ENCODE measurements at places on chromosomes 6 and 20.
A peak's percentile ranks its signal among the peaks of the same experiment; 100 is the strongest.

DNA sequence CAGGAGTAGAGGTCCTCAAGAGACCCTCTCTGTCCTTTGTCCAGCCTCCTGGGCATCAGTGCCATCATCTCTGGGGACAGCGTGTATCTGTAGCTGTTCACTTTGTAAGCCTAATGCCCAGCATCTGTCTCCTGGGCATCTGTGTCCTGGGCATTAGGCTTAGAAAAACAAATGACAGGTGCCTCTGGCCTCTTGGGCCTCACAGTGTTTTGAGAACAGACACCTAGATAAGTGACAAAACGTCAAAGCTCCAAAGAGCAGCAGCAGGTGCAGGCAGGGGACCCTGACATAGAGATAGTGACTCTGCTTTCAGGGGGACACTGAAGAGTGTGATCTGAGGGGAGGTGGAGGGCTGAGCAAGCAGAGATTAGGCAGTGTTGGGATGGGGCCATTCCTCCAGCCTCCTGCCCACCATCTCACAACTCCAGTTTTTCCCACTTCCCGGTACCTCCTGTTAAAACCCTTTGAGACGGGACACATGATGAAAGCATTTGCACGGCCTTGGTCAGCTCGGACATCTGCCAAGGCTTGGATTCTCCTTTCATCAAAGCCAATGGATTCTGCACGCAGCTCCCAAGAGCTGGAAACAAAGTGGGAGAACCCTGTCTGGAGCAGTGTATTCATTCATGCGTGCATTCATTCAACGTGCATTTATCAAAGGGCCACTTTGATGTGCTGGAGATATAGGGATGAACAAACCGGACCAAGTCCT lies 55.5 kb upstream of the CD93 start:
- no peak for DNase-seq

- no peak for DNase-seq
Measured at GRCh38 chr20:43959079-43959919, 44.6 kb downstream of the TOX2 start.

GRCh38 chr6:32045811-32046449 lies 7.7 kb downstream of the CYP21A2 start:
- DNase-seq = no peak

DNA sequence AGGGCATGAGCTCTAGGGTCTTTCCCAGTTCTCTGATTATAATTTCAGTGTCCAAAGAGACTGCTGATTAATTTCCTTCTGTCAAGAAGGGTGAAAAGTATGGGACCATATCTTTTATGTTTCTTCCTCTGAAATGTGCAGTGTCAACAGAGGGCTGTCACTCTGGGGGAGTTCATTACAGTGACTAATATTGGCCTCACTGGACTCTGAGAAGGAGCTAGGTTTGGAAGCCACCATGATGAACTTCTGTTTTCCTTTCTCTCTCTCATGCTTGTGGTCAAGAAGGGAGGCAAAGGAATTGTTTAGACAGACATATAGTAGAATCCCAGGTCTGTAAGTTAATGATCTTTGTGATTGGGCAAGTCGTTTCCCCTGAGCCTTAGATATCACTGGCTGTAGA lies 41.8 kb upstream of the BMP6 start:
- DNase-seq = no peak

DNA sequence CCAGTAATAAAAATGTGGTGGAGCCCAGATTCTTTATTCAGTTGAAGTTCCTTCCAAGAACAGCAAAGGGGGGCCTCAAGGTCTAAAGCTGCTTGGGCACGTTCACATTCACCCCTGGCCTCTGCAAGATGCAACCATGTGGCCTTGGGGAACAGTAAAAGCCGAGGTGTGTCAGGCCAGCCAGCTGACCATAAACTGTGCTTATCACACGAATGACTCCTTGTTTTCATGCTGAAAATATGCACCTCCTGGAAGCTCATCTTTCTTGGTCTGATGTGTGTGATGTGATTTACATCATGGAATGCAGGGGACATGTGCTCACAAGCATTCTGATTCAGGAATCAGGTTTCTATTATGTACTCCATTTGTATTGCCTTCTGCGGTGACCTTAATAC lies 211.6 kb upstream of the MARCKS start:
- DNase-seq = peak; percentile 88

DNA sequence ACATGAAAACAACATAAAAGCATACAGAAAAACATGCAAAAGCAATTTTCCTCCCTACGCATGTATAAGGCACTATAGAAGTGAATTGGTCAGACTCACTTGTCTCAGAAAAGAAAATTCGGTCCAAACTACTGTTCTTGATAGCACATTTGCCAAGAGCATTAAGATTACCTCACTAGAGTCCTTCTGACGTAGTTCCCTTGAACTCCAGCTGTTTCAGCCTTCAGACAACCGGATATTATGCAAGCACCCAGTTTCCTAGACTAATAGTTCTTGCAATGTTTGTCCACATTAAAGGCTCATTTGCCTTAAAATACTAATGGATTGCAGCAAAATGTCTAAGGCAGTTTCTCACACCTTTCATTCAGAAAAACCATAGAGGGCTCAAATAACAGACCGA lies 2.5 kb upstream of the CASS4 start:
- DNase-seq = no peak

GRCh38 chr20:20237093-20237959 lies 130.6 kb upstream of the INSM1 start:
- DNase-seq = no peak

DNA sequence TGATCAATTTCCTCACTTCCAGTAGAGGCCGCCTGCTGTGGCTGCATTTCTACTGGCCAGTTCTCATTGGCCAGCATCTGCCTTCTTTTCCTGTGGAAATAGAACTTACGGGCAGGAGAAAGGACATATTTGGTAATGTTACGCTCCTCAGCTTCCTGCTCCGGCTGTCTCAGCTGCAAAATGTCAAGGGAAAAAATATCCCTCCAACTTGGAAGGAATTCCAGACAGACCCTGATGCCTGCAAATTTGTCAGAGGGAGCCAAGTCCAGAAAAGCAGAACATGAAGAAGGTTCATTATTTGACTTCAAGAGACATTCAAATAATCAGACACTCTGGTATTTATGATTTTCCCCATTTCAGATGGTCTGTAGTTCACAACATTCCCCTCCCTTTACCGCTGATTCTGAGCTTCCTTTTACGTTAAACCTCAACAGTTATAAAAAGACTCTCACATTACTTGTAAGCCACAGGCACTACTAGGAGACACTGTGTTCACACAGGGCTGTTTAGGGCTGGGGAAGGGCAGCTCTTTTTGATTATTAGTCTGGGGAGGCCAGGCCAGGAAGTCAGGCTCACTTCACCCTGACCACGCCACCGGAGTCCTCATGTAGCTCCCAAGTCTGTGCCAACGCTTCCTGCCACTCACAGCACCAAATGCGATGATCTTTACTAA lies 179.6 kb upstream of the CCN2 start:
- no peak for DNase-seq

DNA sequence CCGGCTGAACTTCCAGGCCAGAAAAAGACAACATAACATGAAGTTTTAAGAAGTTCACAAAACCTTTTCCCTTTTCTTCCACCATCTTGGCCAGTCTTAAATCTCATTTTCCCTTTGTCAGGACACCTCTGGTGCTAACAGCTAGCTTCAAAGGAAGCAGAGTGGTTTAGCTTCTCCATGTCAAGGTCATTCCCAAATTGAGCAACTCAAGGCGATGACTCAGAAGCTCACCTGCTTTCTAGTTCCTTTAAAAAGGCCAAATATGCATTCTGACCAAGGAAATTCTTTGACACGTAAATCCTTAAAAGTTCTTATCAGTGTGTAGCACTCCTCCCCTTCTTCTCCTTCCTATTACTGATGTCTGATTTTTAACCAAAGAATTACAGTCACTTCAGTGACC lies 69.6 kb upstream of the VGLL2 start:
- DNase-seq = no peak

GRCh38 chr6:33014841-33015634 lies 5.6 kb upstream of the HLA-DOA start:
- DNase-seq = peak; percentile 42

DNA sequence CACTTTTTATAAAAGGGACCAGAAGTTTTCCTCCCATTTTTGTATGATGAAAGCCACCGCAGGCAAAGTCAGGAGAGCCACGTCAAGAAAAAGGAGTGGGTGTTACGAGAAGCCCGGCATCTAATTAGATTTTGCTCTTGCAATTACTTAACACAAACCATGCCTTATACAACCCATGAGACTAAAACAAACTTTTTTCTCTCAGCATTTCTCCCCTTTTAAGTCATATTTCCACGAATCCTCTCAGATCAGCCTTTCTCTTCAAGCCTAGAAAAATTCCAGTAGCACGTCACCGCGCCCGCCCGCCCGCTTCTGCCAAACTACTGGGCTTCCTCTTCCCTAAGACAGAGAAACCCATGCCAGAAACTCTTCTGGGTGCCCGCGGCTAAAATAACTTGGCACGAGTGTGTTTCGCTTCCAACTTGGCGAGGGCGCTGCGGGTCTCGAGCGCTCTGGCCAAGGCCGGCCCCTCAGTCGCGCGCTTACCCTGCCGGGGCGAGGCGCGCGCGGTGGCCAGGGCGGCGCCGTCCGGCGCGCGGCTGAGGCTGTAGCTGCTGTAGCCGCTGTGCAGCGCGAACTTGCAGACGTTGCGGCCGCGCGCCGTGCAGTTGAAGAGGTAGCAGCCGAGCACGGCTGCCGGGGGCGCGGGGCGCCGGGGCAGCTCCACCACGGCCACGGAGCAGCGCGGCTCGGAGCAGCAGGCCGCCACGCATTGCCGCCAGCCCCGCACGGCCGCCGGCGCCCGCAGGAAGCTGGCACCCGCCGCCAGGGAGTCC lies 1.0 kb downstream of the LRP11 start:
- DNase-seq = no peak

DNA sequence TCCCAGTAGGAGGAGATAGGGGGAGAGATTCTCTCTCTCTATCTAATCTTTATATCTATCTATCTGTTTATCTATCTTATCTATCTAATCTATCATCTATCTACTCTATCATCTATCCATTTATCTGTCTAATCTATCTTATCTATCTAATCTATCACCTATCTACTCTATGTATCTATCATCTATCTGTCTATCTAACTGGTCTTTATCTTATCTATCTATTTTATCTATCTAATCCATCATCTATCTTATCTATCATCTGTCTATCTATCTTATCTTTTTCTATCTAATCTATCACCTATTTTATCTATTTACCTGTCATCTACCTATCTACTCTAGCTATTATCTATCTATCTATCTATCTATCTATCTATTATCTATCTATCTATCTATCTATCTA lies 109.4 kb downstream of the FNDC1 start:
- no peak for DNase-seq

- DNase-seq = no peak
Measured at GRCh38 chr6:37254881-37255280, 2.7 kb upstream of the TBC1D22B start.

DNA sequence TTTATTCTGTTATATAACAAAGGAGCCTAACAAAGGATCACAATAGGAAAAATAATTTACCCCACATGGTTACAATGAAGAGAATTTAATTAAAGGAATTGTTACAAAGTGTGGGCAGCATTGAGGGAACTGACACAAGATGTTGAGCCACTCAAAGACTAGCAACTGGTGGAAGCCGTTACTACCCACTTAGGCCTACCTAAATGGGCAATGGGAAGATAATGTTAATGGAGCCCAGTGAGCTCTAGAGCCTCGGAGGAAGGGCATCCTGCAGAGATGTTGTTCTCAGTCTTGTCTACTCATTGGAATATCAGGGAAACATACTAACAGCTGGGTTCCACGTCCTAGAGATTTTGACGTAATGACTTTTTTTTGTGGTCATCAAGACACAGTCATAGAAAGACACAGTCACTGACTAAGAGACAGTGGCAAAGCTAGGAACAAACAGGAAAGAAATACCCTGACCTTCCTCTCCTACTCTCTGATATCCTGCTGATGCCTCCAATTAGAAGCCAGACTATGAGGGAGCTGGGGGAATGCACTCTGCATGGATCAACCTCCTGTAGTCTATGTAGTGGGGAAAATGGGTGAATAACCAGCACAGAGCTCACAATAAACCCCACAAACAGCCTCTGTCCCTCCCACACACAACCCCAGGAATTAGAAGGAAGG lies 523.8 kb upstream of the FLRT3 start:
- no peak for DNase-seq

DNA sequence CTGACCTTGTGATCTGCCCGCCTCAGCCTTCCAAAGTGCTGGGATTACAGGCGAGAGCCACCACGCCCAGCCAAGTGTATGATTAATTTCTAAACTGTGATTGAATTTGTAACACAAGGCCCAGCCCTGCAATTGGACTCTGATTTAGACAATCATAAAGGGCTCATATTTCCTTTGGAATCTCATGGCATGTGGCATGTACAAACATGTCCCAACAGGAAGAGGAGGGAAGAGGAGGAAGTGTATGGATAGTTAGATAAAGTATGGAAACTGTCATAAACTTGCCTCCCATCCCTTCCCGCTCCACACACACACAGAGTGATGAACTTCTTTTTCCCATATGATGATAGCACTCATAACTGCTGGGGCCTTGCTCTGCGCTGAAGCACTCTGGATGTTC lies 27.2 kb upstream of the QKI start:
- DNase-seq = no peak

DNA sequence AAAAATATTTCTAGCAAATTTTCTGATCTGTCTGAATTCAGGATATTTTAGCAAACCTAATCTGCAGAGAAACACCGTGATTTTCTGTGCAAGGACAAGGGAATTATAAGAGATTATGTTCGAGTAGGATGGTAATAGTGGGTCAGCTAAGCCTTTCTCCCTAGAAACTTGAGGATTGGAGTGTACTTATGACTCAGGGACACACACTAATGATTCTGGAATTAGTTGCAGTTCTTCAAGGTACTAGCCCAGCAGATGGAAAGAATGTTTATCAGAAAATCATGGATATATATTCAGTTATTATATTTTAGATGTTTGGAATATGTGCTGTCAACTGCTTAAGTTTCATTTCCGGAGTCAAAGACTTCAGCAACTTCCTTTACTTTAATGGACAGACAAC lies 177.1 kb upstream of the MAP3K7 start:
- DNase-seq = peak; percentile 58

GRCh38 chr20:54091120-54091480 lies 20.7 kb upstream of the BCAS1 start:
- no peak for DNase-seq

DNA sequence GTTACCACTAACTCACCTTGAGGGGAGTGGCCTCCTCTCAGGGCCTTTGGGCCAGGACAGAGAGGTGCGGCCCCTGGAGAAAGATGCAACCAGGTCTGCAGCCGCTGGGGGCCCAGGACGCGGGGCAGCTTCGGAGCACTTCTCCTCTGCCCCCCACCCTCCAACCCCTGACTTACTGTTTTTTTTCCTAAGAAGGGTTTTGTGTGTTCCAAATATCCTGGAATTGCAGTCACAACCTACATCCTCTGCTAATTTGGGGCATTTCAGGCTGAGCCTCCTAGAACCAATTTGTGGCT lies 1.7 kb downstream of the LINC00237 start:
- no peak for DNase-seq
